ENCODE measurements at places on chromosomes 11 and 22.
A peak's percentile ranks its signal among the peaks of the same experiment; 100 is the strongest.

- peak; percentile 88 for DNase-seq
Observed at GRCh38 chr11:87859636-87860035, 315.6 kb downstream of the RAB38 start.

GRCh38 chr11:13446444-13446843 is 16.6 kb downstream of the BTBD10 start:
- peak; percentile 26 for DNase-seq

DNA sequence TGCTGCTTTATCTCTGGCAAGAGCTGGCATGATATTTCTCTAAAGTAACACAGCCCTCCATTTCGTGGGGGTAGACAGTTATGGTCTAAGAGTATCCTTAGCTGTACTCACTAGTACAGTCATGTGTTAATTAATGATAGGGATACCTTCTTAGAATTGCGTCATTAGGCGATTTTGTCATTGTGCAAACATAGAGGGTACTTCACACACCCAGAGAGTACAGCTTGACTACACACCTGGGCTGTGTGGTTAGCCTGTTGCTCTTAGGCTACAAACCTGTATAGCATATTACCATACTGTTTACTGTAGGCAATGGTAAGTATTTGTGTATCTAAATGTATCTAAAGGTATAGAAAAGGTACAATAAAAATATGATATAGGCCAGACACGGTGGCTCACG is 17.0 kb downstream of the XRCC6 start:
- no peak for DNase-seq

DNA sequence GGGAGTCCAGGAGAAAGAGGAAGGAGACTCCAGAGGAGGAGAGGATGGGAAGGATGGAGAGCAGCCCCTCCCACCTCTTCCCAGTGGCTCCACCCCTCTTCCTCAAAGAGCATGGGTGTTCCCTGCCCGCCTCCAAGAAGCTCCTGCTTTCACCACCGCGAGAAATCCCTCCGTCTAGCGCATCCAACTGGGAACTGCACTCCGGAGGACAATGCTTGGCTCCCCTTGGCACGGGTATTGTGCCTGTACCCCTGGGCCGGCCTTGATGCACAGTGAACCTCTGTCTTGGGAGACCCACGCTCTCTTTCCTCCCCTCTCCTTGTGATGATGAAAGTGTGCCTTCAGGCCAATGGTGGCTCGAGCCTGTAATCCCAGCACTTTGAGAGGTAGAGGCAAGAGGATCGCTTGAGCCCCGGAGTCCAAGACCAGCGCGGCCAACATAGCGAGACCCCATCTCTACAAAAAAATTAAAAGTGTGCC is 14.9 kb upstream of the ADA2 start:
- DNase-seq, result no peak

- no peak for DNase-seq
Observed at GRCh38 chr11:48013269-48013901, 33.0 kb downstream of the PTPRJ start.

DNA sequence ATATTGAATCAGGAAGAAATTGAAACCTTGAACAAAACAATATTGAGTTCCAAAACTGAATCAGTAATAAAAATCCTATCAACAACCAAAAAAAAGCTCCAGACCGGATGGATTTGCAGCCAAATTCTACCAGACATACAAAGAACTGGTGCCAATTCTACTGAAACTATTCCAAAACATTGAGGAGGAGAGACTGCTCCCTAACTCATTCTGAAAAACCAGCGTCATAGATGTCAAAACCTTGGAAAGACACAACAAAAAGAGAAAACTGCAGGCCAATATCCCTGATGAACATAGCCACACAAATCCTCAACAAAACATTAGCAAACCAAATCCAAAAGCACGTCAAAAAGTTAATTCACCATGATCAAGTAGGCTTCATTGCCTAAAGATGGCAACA is 353.8 kb downstream of the TMEM135 start:
- no peak for DNase-seq

DNA sequence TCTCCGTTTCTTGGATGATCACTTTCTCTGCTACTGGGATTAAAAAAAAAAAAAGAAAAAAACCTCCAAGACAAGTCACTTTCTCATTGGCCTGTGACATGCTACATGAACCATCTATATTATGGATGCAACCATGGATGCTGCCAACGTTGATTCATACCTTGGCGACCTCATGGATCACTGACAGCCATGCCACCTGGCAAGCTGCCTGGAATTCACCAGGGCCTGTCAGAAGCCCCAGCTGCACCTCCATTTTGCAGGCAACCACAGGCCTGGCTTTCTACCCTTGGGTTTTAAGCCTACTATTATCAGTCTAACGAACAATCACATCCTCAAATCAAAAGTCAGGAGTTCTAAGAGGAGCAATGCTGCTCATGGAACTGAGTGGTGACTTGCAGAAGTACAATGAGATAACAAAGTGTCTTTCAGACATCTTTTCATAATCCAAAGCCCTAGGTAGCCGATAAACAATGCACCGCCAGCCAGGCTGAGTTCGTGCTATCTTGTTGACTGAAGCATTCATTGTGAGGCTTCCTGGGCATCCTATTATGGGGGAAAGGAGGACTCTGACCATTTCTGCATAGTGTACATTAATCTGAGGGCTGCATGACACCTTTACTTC is 48.0 kb upstream of the CADM1 start:
- DNase-seq, result peak; percentile 19

GRCh38 chr22:22484023-22484422 is 24.5 kb downstream of the ZNF280B start:
- no peak for DNase-seq

GRCh38 chr22:27620367-27621154 is 181.0 kb downstream of the MN1 start:
- DNase-seq, result no peak

DNA sequence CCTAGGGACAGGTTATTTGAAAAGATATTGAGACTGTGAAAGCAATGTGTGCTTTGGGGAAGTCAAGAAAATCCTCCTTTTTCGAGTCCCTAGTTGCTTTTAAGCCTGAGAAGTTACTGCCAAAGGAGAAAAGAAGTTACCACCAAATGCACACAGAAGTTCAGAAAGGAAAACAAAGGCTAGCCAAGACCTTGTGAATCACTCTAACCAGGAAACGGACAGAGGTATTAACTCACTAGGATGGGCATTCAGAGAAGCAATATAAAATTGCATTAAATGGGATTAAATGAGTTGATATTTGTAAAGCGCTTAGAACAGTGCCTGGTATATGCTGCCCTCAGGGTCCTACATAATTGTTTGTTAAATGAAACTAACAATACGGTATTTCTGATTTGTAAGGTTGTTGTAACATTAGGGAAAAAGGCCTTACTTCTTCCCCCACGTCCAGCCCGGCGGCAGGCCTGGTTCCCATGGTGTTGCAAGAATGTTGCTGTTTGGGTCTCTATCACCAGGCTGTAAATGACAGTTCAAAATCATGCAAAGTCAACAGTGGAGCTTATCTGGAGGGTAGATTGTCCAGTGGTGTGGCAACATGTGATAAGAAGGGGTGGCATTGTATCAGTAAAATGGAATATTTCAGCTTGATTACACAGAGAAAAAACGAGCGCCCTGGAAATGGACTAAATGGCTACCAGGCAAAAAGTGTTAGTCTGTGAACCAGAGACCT is 7.1 kb downstream of the TMA7B start:
- peak; percentile 54 for DNase-seq

DNA sequence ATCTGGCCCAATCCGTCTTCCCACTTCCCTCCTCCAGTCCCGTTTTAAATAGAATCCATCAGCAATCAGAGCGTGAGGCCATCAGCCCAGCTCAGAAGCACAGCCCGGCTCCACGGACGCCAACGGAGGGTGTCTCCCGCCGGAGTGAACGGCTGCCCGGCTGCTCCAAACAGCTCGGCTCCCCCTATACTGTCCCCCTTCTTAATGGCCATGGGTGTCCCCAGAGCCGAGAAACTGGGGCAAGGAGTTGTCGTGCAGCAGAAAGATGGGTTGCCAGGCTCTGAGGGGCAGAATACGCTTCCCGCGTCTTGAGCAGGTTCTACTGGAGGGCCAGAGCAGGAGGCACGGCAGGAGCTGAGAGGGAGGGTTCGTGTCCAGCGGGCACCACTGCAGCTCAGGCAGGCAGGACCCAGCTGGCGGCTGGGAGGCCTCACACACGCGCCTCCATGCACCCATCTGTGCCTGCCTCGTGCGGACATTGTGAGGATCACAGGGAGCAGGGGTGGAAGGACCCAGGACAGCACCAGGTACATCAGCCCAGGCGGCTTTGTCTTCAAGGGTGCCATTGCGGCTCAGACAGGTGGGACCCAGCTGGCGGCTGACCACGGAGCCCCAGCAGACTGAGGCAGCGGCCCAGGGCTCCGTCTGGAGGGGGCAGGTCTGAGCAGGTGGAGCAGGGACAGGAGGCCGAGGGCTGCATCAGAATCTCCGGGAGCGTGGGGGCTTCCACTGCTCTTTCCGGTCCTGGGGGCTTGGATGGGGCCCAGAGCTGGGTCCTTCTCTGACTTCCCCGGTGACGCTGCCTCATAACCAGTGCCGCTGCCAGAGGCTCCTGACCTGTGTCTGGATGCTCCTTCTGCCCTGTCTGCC is 882.7 kb downstream of the BRD1 start:
- DNase-seq, result no peak

DNA sequence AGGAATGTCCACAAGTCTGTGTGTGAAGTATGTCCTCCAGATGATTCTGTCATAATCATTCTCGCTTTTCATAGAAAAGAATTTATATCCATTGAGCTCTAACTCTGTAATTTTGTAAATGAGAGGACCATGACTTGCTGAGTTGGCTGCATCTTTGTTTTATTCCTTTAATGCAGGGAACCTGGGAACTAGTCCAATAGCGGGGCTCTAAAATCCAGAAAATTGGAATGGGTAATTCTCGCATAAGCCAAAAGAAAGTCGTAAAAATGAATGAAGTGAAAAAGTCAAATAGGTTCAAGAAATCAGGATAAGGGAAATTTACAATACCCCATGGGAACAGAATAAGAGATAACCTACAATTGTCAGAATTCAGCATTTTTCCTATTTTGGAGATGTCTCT is 232.5 kb downstream of the RAB38 start:
- DNase-seq, result no peak

GRCh38 chr11:102085864-102086551 is 24.2 kb upstream of the YAP1 start:
- DNase-seq, result peak; percentile 64

- no peak for DNase-seq
Observed at GRCh38 chr11:104820431-104820830, 77.8 kb downstream of the CASP12 start.

- peak; percentile 91 for DNase-seq
Observed at GRCh38 chr22:41022470-41023298, 69.7 kb upstream of the EP300 start.

GRCh38 chr11:8206251-8207079 is 37.6 kb upstream of the RIC3 start:
- peak; percentile 75 for DNase-seq

GRCh38 chr11:71158936-71159335 is 93.4 kb downstream of the SHANK2 start:
- DNase-seq, result no peak

DNA sequence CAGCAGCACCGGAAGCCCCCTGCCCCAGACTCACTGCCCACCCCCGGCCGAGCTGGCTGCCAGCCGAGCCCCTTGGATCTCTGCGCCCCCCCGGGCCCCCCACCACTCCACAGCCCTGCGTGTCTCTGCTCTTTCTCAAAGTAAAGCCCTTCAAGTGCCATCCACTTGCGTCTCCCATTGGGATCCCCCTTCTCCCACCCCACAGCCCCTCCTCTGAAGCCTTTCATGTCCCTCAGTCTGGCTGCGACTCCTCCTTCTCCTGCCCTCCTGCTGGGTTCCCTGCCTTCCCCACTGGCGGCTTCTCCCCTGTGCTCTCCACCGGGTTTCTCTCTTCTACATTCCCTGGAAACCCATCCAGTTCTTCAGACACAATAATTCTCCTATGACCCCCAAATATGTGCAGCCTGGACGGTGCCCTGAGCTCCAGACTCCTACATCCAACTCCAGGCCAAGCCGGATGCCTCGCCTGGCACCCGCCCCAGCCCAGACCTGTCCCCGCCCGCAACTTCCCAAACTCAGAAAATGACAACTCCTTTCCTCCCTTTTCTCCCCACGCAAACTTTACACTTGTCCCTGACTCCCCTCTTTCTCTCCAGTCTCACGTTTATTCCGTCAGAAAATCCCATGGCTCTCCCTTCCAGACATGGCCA is 108.9 kb downstream of the WNT7B start:
- no peak for DNase-seq

GRCh38 chr22:26435327-26436093 is 6.5 kb downstream of the ASPHD2 start:
- DNase-seq, result no peak

DNA sequence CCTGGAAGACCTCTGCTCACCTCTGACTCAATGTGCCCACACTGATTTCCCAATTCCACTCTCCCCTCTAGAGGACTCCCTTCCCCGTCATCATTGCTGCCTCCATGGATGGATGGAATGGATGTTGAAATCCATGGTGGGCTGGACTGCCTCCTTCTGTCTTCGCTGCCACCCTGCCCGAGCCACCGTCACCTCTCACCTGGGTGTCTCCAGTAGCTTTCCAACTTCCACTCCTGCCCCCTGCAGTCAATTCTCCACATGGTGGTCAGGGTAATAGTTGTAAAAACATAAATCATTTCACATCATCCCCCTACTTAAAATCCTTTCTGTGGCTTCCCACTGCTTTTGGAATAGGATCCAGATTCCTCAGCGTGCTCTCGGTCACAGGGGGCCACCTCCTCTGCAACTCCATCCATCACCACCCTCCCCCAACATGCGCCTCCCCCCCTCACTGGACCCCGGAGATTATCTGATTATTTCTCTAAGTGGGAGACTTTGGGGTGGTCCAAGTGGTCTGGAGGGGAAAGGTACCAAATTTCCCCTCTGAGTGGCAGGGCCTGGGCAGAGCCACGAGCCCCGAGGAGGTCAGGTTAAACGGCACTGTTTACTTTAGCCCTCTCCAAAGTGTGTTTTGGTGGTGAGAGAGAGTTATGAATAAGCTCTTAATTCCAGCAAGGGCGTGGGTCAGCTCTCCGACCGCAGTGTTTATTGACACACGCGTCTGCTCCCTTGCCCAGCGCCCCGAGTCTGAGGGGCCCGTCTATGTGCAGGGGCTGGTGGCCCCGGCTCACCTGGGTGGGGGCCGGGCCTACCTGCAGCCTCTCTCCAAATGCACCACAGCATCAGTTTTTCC is 313.7 kb downstream of the MN1 start:
- peak; percentile 45 for DNase-seq

- peak; percentile 39 for DNase-seq
Observed at GRCh38 chr11:124865181-124865901, at the start of gene ROBO3. TSS of gene ROBO3 (plus strand) at chr11:124865432. CDS start at chr11:124865578, 146 bp downstream.
